ENCODE measurements at places on chromosomes 5 and 9. TPM values are rescaled to one million over a fixed set of nuclear protein-coding genes. Genes with fewer than 3 reads are reported as not detected.

Gene AJM1
- total RNA-seq, result 1.0 TPM

Gene AIF1L
- 26.4 TPM for total RNA-seq

Gene PCDHA3
- total RNA-seq, result 0.17 TPM

Gene B4GALT1
- 14.1 TPM for total RNA-seq

Gene PCDHGB3
- 3.6 TPM for total RNA-seq

Gene PCDHB8
- total RNA-seq, result 0.34 TPM

Gene PWWP2A
- total RNA-seq, result 17.7 TPM

Gene DAPK1
- total RNA-seq, result 51.6 TPM

Gene SPINK7
- total RNA-seq, result not detected

Gene IL9
- not detected for total RNA-seq

Gene NPDC1
- total RNA-seq, result 39.7 TPM

Gene ADGRD2
- total RNA-seq, result not detected

Gene PCDHGA6
- total RNA-seq, result 2.2 TPM

Gene SLC25A48
- total RNA-seq, result not detected

Gene LOX
- total RNA-seq, result 100 TPM

Gene EQTN
- not detected for total RNA-seq

DNA sequence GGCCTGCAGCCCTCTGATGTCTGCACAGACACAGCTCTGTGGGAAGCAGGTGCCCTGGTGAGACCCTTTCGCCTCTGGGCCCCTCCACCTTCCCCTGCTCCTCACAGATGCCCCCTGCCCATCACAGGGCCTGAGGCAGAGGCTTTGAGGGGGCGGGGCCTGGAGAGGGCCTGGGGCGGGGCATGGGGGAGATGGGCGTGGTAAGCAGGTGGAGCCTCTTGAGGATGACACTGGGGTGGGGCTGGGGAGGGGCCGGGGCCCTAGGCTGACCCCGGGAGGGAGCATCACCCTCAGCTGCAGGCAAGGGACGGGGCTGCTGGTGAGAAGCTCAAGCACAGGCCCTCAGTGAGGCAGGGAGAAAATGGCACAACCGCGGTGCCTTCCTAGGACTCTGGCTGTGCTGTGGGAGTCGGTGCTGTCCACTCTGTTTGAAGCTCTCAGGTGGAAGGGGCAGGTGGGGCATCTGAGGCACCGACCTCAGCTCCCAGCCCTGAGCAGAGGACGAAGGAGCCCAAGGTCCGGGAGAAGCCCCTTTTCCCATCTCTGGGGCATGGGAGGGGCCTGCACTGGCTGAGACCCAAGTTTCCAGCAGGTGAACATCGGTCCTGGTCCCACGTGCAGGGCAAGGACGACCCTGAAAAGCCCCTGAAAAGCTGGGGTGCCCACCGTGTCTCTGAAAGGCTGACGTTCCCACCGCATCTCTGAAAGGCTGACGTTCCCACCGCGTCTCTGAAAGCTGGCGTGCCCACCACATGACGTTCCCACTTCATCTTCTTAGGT, 17.5 kb upstream of the SLC9A3 start:
- DNase-seq, result no peak

GRCh38 chr9:93295031-93295430, 111.1 kb downstream of the WNK2 start:
- DNase-seq, result no peak

GRCh38 chr9:131584858-131585257, 39.5 kb downstream of the PRRT1B start:
- no peak for DNase-seq

DNA sequence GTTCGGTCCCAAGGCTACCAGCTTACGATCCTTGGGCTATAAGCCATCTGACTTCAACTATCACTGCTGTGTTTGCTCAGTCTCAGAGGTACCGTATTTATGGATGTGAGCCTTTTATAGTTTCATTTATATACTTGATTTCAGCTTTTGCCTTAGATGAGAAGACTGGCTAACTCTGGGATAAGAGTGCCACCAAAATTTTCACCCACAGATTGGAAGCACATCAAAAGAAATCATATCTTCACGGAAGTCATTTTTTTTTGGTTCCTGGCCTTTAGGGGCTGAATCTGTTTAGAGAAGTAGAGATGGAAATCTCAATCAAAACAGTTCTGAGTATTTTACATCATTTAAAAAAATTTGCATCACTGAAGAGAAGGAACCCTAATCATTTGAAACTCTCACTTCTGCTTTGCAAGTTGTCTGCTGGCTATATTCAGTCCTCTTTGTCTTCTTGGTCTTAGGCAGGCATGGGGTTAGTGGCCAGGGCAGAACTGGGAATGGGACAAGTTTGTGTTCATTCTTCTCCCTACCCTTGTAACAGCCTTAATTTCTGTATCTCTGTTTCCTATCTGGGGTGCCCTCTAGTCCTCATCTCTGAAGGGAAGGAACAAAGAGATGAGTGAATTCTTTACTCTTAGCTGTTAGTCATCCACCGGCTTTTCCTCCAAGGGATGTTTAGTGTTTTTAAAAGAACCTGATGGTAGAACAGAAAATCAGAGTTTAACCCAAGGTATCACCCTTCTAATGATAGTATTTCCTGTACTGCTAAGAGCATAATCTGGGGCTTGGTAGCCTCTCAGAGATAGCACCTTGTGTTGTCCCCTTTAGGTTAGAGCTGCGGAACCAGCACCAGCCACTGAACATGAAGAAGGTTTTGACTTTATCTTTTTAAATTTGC, 14.1 kb upstream of the TNFAIP8 start:
- DNase-seq, result no peak

DNA sequence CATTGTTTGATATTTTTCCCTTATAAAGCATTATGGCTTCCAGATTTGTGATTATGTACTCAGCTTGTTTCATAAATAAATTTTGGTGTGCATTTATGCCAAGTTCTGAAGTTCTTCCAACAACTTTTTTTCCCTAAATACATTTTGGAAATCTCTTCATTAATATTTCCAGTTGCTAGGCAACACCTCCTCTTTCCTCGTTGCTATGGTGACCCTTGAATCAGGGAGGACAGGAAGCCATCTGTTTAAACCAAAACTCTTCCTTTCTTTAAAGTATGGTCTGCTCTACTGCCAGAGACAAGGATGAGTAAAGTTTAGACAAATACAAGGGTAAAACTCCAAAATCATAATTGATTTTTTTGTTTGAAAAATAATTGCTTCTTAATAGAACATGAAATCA, 779.3 kb downstream of the CDH9 start:
- DNase-seq, result no peak

GRCh38 chr9:10366171-10366779, 246.5 kb downstream of the PTPRD start:
- DNase-seq, result peak; percentile 43

DNA sequence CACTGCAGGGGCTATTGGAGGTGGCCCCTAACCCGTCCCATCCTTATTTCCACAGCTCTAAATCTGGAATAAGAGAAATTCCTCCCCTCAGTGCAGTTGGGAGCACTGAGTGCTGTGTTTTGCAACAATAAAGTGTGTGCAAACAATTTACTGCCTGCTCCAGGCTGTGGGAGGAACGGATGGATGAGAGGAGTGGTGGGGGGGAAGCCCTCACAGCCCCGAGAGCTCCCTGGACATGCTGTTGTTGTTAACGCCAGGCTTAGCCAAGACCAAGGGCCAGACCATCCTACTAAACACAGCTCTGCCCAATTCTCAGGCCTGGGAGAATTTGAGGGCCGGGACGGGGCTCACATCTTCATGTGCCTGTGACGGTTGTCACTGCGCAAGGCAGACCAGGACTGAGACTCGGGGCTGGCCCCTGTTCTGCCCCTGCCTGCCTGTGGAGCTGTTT, 200.2 kb downstream of the DAB2IP start:
- DNase-seq, result no peak

DNA sequence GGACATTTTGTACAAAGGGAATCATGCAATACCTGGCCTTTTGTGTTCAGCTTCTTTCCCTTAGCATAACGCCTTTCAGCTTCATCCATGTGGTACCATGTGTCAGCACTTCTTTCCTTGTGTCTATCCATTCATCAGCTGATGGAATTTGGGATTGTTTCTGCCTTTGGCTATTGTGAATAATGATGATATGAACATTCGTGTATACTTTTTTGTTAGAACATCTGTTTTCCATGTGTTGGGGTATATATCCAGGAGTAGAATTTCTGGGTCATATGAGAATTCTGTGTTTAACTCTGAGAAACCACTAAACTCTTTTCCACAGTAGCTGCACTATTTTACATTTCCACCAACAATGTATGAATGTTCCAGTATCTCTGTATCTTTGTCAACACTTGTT, 14.8 kb upstream of the PRRC2B start:
- no peak for DNase-seq

GRCh38 chr5:91361055-91361701, 21.9 kb downstream of the ARRDC3 start:
- no peak for DNase-seq

GRCh38 chr5:164600274-164600673, 1094.9 kb downstream of the MAT2B start:
- DNase-seq, result no peak

GRCh38 chr9:130608554-130609134, 29.3 kb downstream of the FUBP3 start:
- DNase-seq, result no peak

- no peak for DNase-seq
Measured at GRCh38 chr9:89449261-89449671, 48.6 kb downstream of the SEMA4D start.

GRCh38 chr5:96483878-96484277, 50.8 kb upstream of the PCSK1 start:
- peak; percentile 75 for DNase-seq

- DNase-seq, result no peak
Measured at GRCh38 chr9:120153258-120153657, 426.7 kb downstream of the CDK5RAP2 start.

DNA sequence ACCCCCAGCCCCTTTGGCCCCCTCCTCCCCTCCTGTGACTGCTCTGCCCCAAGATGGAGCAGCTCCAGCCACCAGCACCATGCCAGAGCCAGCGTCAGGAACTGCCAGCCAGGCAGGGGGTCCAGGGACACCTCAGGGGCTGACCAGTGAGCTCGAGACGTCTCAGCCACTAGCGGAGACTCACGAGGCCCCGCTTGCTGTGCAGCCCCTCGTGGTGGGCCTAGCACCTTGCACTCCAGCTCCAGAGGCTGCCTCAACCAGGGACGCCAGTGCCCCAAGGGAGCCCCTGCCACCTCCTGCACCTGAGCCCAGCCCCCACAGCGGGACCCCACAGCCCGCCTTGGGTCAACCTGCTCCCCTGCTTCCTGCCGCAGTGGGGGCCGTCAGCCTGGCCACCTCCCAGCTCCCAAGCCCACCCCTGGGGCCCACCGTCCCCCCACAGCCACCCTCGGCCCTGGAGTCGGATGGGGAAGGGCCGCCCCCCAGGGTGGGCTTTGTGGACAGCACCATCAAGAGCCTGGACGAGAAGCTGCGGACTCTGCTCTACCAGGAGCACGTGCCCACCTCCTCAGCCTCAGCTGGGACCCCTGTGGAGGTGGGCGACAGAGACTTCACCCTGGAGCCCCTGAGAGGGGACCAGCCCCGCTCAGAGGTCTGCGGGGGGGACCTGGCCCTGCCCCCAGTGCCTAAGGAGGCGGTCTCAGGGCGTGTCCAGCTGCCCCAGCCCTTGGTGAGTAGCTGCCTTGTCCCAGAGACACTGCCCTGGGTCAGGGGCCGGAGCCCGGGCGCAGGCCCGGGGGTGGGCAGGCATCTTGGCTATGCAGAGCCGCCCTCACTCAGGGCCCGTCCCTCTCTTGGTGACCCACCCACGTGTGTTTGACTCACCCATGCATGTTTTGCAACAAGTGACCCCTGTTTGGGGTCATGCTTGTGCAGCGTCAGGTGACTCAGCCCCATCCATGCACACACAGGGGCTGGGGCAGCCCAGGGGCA, 105.2 kb downstream of the WNK2 start:
- no peak for DNase-seq

DNA sequence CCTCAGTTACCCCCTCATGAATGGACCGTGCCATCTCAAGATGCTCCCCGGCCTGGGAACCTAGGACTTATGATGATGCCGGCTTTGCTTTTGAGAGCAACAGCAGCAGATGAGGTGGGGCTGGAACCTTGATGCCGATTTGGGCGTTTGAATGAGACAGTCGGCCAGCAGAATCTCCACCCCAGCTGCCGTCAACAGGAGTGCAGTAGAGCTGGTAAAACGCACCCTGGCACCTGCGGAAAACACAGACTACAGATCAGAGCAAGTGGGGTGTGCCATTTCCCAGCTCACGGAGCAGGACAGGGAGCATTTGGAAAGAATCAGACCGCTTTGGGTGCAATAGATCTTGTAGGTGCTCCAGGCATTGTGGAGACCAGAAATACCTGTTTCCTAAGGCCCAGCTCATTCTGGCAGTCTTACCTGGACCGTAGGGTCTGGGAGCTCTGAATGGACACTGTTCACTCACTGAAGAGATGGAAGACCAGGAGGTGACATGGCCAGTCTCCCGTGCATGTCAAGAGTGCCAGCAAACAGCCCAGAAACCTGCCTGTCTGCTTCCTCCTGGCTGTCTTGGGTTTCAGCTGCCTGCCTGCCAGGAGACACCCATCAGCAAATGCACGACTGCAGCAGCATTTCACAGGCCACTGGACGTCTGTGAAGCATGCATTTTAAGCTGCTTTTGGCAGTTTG, 317.7 kb upstream of the IRX4 start:
- DNase-seq, result no peak

DNA sequence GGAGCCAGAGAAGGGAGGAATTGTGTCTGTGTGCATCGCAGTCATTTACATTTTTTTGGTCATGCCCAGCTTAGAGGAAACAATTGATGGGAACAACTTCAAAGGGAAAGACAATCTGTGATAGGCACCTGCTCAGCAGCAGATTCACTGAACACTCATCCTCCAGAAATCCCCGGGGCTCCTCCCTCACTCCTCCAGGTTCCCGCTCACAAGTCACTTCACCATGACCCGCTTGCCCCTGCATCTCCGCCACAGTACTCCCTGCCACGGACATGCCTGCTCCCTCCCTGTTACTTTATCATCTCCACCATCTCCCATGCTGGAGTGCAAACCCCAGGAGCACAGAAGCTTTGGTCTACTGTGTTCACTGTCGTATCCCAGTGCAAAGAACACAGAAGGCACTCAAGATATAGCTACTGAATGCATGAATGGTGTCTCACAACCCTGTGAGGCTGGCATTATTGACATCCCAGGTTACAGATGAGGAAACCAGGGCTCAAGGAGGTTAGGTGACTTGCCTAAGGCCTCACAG, 16.2 kb downstream of the LHX6 start:
- no peak for DNase-seq

GRCh38 chr5:72647806-72648205, 140.6 kb upstream of the ZNF366 start:
- peak; percentile 37 for DNase-seq

GRCh38 chr9:82234160-82234943, 245.8 kb downstream of the SPATA31D1 start:
- no peak for DNase-seq

DNA sequence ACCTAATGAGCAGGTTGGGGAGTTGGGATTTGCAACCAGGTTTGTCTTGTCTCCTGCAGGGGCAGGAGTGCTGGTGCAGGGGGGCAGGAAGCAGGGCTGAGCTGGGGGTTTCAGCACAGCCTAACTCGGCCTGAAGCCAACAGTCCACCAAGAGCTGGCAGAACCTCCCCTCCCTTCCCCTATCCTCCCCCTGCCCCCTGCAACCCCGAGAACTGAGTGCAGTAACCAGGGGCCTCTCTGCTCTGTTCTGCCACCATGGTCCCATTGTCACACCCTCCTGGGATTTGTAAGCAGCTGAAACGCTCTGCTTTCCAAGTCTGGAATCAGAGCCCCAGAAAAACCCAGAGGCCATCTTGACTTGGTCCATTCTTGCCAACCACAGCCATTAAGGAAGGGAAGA, 72.9 kb downstream of the ARHGEF37 start:
- no peak for DNase-seq

- DNase-seq, result no peak
Measured at GRCh38 chr9:99075246-99075912, 29.5 kb upstream of the TGFBR1 start.

GRCh38 chr5:58849921-58850667, 267.2 kb downstream of the RAB3C start:
- DNase-seq, result peak; percentile 66

GRCh38 chr9:132474253-132474652, 64.2 kb downstream of the CFAP77 start:
- no peak for DNase-seq
